Activated gamma-delta T cell treated with anti-CD3 and anti-CD28 coated beads, Interleukin-2, amount 50 U/mL, for 16 hours (primary cell): ENCODE measurements at places on chromosomes 11 and 22.

- DNase-seq, result no peak
Observed at GRCh38 chr11:43756575-43756974, 76.0 kb downstream of the HSD17B12 start.

GRCh38 chr11:112281726-112282125 lies 21.1 kb upstream of the PLET1 start:
- DNase-seq, result no peak

- DNase-seq, result no peak
Observed at GRCh38 chr11:34640050-34640923, 19.4 kb downstream of the EHF start.

- DNase-seq, result no peak
Observed at GRCh38 chr11:33266393-33267215, 9.4 kb downstream of the HIPK3 start.

GRCh38 chr11:19506816-19507486 lies 205.7 kb upstream of the NAV2 start:
- no peak for DNase-seq
